ENCODE measurements at places on chromosomes 5 and 9. TPM values are rescaled to one million over a fixed set of nuclear protein-coding genes. Genes with fewer than 3 reads are reported as not detected.

DNA sequence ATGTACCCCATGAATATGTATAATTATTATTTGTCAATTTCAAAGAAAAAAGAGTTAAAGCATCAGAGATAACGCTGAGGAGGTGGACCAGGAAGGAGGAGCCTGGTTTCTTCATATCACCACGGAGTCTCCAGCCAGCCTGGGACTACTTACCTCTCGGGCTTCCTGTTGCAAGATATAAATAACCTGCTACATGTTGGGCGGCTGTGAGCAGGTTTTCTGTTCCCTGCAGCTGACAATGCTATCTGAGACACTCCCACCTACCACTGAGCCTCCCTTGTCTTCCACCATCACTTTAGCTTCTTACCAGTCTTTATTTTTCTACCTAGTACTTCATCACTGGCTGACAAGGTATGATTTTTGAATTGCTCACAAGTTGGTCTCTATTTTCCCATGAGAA lies 102.7 kb upstream of the CPEB4 start:
- DNase-seq, result no peak

GRCh38 chr9:79695531-79696175 lies 123.9 kb downstream of the TLE4 start:
- DNase-seq, result no peak

- no peak for DNase-seq
Observed at GRCh38 chr9:136617746-136618579, 44.8 kb upstream of the EGFL7 start.

DNA sequence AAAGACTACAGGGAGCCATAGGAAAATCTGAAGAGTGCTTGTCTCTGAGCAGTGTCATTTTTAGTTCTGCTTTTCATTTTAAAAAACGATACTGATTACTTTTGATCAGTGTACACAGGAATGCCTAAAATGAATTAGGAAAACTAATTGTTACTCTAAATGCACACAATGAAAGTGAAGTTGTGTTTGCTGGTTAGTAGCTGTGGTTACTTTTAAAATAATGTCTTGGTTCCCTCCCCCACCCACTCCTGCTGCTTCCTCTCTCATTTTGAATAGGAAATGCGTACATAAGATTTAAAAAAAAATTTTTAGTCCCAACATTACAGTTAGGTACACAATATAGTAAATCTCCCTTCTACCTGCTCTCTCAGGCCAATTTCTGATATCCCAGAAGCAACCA lies 47.5 kb upstream of the PLPP1 start:
- no peak for DNase-seq

GRCh38 chr5:33936004-33936380 lies 194 bp upstream of the RXFP3 start:
- peak; percentile 72 for DNase-seq

- no peak for DNase-seq
Observed at GRCh38 chr5:14954616-14955343, 83.2 kb upstream of the ANKH start.

- DNase-seq, result no peak
Observed at GRCh38 chr9:105832096-105832710, 137.9 kb downstream of the TMEM38B start.

DNA sequence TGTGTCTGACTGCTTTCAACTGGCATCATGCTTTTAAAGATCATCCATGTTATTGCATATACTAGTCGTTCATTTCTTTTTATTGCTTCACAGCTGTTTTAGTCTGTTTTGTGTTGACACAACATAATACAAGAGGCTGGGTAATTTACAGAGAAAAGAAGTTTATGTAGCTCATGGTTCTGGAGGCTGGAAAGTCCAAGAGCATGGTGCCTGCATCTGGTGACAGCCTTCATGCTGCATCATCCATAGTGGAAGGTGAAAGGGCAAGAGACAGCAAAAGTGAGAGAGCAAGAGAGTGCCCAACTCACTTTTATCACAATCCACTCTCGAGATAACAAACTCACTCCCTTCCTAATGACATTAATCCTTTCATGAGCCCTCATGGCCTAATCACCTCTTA lies 198.4 kb downstream of the NSG2 start:
- no peak for DNase-seq

GRCh38 chr5:79736528-79737514 lies 47.2 kb downstream of the CMYA5 start:
- DNase-seq, result no peak

DNA sequence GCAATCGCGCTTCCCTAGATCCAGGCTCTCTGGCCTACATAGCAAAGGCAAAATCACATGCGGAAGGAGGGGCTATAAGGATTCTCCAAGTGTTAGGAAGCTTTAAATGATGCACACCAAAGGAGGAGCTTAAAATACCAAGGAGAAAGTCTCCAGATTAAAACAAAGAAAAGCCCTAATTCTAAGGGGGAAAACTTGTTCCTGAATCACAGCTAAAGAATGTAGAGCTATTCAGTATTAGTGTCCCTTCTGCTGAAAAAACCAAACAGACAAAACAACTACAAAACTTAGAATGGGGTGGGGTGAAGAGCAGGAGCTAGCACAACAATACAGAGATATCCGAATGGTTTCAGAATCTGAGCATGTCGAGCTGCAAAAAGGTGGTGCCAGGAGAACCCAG lies 213.7 kb downstream of the DCP2 start:
- DNase-seq, result no peak

GRCh38 chr9:4465910-4466309 lies 24.4 kb upstream of the SLC1A1 start:
- no peak for DNase-seq

GRCh38 chr5:17896605-17897004 lies 262.3 kb downstream of the TAF11L14 start:
- DNase-seq, result no peak

DNA sequence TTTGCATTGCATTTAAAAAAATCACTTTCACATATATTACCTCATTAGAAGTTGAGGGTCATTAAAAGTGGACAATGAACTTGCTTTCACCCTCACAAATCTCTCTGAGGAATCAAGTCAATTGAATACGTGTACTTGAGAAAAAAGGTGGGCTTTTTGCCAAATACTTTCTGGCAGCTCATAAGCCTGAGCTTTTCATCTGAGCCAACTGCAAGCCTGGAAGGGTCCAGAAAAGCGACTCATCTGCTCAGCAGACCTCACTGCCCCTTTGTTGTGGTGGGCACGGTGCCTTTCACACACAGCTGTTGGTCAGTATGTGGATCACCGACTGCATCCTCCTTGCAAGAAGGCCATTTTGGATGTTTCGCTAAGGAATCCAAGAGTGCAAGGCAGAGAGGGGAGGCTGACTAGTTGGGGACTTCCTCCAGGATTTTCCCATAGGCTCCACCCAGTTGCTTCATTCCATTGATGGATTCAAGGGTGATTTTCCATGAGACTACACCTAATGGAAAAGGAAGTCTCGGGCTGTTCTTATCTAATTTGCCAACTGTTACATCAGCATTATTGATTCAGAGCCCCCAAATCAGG lies 564.7 kb downstream of the PDE4D start:
- no peak for DNase-seq

DNA sequence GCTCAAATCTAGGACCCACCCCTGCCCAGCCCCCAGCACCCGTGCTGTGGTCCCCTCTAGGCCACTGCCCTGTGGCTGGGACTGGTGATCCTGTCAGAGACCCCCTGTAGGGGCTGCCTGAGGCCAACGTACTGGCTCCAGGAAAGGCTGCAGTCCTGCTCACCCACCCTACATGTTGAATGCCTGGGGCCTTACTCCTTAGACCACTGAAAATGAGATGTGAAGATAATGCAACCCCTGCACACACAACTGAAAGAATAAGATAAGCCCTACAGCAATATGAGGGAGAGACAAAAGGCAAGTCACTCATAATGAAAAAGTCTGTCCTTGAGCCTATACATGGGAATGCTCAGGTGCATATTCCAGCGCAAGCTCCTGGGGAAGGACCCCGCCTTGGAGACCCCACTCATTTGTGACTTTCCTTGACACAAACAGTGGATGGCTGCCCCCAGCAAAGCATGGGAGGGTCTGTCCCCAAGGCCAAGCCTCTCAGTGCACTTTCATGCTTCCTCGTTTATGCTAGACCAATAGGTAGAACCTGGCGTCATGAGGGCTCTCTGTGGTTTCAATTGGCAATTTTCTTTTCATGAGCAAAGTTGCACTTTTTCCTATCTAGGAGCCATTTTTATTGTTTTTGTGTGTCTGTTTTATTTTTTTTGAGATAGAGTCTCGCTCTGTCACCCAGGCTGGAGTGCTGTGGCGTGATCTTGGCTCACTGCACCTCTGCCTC lies 12.5 kb upstream of the WNK2 start:
- DNase-seq, result no peak

- no peak for DNase-seq
Observed at GRCh38 chr5:154369682-154370081, 76.1 kb upstream of the SAP30L start.

GRCh38 chr9:97809666-97810344 lies 43.2 kb upstream of the FOXE1 start:
- no peak for DNase-seq

- no peak for DNase-seq
Observed at GRCh38 chr9:111566234-111566633, 33.2 kb downstream of the PTGR1 start.

- DNase-seq, result no peak
Observed at GRCh38 chr5:11346336-11346735, 557.9 kb downstream of the CTNND2 start.

DNA sequence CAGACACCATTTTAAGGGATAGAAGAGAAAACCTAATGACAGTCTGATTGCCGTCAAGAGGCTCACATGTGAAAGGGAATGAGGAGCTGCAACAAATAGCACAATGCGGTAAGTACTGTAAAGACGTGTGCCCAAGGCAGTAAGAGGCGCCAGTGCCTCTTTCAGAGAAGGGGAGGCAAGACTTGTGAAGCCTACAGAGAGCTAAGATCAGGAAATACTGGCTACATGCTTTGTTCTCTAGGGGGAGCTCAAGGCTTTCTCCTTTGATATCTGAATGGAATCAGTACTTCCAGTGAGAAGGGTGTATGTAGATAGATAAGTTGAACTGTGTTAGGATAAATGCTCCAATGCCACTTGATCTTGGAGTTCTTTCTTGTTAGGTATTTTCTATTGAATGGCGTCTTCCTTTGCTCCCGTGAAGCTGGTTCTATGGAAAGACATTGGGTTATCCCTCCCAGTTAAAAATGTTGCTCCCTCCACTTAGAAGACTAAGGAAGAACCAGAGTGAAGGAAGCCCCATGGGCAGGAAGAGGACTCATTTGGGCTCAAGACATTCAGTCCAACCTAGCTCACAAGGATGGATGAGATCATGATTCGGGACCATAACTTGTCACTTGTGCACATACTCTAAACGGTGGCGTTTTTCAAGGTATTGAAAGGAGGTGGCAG lies 23.5 kb upstream of the ALDOB start:
- DNase-seq, result peak; percentile 75

DNA sequence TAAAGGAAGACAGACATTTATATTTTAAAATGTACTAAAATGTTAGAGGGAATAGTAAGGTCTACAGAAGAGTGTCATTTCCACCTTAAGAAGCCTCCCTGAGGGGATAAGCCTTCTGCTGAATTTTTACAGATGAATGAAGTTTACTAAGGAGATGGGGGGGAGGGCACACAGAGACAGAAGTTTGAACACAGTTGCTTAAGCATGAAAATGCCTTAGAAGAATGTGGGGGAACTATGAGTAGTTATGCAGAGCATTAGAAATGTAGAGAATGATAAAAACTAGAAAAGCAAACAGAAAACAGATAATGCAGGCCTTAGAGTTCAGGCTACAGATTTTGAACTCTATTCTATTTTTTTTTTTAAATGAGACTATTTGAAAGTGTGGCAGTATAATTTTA lies 232.2 kb upstream of the VLDLR start:
- DNase-seq, result no peak

DNA sequence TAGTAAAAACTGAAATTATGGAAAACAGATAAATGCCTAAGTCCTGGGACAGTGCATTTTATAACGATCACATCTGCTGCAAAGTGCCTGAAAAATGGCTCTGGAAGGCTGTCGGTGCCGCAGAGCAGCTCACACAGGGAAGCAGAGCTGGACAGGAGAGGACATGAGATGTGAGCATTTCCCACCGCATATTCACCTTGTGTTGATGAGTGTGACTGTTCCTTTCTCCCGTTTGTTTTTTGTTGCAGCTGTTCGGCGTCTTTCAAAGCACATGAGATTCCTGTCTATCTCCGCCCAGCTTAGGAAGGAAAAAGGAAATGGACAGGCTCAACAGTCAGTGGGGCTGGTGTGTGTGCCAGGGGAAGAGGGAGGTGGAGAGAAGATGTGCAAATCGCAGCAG lies 164.9 kb upstream of the SEMA6A start:
- DNase-seq, result no peak

- DNase-seq, result no peak
Observed at GRCh38 chr5:126998895-126999570, 31.3 kb downstream of the MARCHF3 start.

- DNase-seq, result no peak
Observed at GRCh38 chr5:16975950-16976624, 40.0 kb upstream of the MYO10 start.

DNA sequence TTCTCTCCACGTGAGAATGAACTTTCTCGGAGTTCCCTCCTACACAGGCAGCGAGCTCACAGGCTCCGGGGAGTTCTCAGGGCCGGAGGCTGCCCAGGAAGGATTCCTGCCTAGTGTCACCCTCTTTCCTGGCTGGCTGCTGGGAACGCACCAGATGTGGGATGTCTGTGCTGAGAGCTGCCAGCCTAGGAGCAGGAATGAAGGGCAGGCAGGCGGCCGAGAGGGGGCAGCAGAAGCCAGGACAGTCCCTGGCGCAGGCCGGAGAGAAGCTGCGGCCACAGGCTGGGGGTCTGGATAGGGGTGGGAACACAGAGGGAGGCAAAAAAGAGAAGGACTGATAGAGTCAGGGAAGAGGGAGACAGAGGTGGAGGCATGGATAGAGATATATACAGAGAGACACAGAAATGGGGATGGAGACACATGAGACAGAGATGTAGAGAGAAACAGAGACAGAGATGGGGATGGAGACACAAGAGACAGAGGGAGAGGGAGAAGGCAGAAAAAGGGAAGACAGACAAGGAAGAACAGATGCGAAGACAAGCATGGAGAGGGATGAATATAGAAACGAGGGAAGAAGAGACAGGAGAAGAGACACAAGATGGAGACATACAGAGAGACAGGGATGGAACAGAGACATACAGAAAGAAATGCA lies 25.3 kb upstream of the ENHO start:
- DNase-seq, result peak; percentile 72

GRCh38 chr5:32031089-32031488 lies 143.0 kb downstream of the GOLPH3 start:
- DNase-seq, result no peak

Gene CNTNAP3
- polyA plus RNA-seq, result 6.6 TPM

Gene RRAGA
- 96.9 TPM for polyA plus RNA-seq

Gene MYOZ3
- 6.9 TPM for polyA plus RNA-seq

Gene CCDC152
- 16.1 TPM for polyA plus RNA-seq

Gene SLC45A2
- 1.0 TPM for polyA plus RNA-seq

Gene ROR2
- 17.1 TPM for polyA plus RNA-seq

Gene TAF11L10
- not detected for polyA plus RNA-seq

Gene IL5
- polyA plus RNA-seq, result 0.53 TPM

Gene MELK
- polyA plus RNA-seq, result 32.7 TPM

Gene GAS1
- 55.3 TPM for polyA plus RNA-seq

Gene INSL4
- polyA plus RNA-seq, result not detected

Gene FGF10
- polyA plus RNA-seq, result 8.7 TPM

Gene ESM1
- polyA plus RNA-seq, result 8.8 TPM

Gene MYMK
- polyA plus RNA-seq, result 0.37 TPM

Gene GPR21
- 0.62 TPM for polyA plus RNA-seq

Gene MZB1
- 0.96 TPM for polyA plus RNA-seq

Gene TRIM52
- 51.0 TPM for polyA plus RNA-seq

Gene C8G
- 0.42 TPM for polyA plus RNA-seq

Gene LECT2
- 5.2 TPM for polyA plus RNA-seq

Gene TTC23L
- 5.0 TPM for polyA plus RNA-seq
